A549 (cell line): ENCODE measurements at places on chromosomes 4 and X. TPM values are rescaled to one million over a fixed set of nuclear protein-coding genes. Genes with fewer than 3 reads are reported as not detected.

Gene CENPI
- 17.7 to 19.5 TPM (median 18.4 TPM) in 3 replicates for polyA plus RNA-seq

Gene PPP1R2C
- not detected in 3 replicates for polyA plus RNA-seq

Gene THAP6
- polyA plus RNA-seq, result 8.1 to 9.4 TPM (median 8.5 TPM) in 3 replicates

Gene RAB33B
- 2.5 to 2.8 TPM (median 2.8 TPM) in 3 replicates for polyA plus RNA-seq

Gene SLC10A7
- 1.3 to 1.5 TPM (median 1.5 TPM) in 3 replicates for polyA plus RNA-seq

Gene TNIP3
- 0.25 to 0.46 TPM (median 0.38 TPM) in 3 replicates for polyA plus RNA-seq

Gene MXRA5
- not detected in 3 replicates for polyA plus RNA-seq

Gene PDGFC
- 2.6 to 4.2 TPM (median 3.5 TPM) in 3 replicates for polyA plus RNA-seq

Gene RP2
- 12.9 to 15.0 TPM (median 14.0 TPM) in 3 replicates for polyA plus RNA-seq

Gene SCRG1
- polyA plus RNA-seq, result not detected in 3 replicates

Gene SH2D1A
- polyA plus RNA-seq, result not detected in 3 replicates

Gene PDGFRA
- 0.24 to 0.58 TPM (median 0.40 TPM) in 3 replicates for polyA plus RNA-seq

Gene TNMD
- not detected in 3 replicates for polyA plus RNA-seq
